ENCODE measurements at places on chromosomes 6 and 20.

GRCh38 chr6:128493877-128494276 is 26.5 kb downstream of the PTPRK start:
- no peak for DNase-seq

GRCh38 chr6:137699031-137699683 is 167.9 kb upstream of the TNFAIP3 start:
- DNase-seq: peak; percentile 43

DNA sequence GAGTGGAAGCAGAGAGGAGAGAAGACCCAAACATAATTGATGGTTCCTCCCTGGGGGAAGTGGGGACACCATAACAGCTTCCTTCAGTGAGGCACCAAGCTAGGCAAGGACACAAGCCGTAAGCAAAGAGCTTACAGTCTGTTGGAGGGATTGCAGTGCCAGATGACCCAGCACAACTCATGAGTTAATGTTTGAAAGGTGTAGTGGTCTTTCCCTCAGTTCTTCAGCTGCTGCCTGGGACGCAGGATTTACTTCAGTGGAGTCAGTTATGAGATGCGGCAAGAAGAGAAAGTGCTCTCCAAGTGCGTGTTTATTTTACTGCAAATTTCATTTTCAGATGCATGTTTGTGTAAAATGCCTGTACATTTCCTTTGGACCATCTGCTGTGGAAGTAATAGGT is 38.7 kb upstream of the SLC17A4 start:
- no peak for DNase-seq

GRCh38 chr6:152160346-152160745 is 352.9 kb downstream of the ESR1 start:
- DNase-seq: no peak

- DNase-seq: peak; percentile 7
These were observed at the start of gene PLA2G7 for GRCh38 chr6:46734867-46735719. Gene PLA2G7, minus strand, starts transcription at chr6:46735375. Its CDS starts 12,484 bp downstream, at chr6:46722891.

DNA sequence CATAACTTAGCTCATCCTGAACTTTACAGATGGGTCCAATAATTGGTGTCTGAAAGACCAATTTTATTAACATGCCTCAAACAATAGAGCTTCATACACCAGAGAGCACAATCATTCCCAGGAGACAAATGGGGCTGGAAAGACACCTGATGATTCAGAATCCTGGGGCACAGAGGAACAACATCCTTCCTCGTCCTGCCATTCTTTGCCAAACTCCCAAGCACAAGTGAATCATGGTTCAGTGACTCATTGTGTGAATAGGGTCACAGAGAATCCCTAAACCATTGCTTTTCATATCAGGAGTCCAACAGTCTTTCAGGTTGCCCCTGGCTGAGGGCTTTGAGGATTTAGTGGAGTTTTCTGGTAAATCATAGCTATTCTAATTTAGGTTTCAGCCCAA is 266.4 kb upstream of the BMP2 start:
- DNase-seq: peak; percentile 22

DNA sequence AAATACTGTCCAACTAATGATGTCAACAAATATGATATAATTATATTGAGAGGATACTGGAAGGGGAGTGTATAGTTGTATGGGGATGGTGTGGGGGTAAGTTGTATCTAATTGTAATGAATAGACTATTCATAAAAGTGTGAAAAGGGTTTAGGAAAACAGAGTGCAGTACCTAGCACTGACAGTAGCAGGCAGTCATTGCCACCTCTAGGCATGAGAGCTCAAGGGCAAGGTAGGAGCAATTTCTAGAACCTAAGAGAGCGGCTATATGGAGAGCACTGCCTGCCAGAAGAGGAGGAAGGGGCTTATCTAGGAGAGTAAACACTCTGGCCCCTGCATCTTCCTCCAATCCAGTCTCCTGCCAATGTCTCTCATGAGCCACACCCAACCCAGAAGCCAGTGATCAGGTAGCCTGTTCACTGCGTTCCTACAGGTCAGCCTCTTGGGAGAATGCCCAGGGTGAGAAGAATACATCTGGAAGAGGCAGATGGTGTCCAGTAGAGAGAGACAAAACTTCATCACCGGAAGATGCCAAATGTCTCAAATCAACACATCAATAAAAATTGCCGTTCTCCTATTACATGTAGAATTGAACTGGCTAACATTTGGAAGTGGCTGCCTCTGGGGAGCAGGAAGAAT is 200.0 kb downstream of the LY86 start:
- no peak for DNase-seq

DNA sequence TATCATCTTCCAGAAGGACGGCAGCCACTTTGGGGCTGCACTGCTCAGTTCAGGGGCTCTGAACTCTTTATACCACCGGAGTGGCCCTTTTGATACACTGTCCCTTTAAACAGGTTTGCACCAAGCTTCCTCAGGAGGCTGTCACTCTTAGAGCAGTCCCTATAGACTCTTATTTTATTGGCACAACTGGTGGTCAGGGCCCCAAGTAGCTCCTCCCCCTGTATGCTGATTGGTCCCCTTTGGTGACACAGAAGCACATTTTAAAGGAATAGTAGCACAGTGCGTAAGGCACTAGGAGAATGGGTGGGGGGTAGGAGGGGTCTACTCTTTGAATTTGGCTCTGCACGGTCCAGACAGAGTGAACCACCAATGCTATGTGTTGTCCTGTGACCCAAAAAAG is 122.6 kb upstream of the MLN start:
- DNase-seq: peak; percentile 15

DNA sequence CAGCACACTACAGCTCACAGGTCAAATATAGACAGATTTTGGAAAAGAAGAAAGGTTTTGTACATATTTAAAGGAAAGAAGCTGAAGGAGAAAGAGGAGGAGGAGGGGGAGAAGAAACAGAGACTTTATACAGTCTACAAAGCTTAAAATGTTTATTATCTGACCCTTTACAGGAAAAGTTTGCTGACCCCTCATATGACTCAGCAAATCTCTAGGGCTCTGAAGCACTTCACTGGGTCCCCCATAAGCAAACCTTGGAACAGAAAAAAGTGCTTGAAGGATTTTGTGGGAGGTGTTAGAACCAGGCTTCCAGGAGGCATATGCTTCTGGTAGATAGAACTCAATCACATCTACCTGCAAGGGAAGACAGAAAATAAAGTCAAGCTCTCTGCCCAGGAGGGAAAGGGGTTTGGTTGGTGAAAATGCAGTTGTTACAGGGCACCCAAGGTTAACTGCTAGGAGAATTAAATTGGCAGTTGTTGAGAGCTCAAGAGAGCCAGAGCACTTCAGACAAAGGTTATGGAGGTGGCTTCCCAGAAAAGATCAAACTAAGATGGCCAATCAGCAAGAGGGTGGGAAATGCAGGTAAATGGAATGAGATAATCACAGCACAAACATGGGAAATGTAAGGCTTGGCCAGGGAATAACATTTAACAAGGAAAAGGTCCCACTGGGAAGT is 207.4 kb upstream of the SGK1 start:
- DNase-seq: no peak

GRCh38 chr6:111794727-111795452 is 78.4 kb downstream of the FYN start:
- no peak for DNase-seq

DNA sequence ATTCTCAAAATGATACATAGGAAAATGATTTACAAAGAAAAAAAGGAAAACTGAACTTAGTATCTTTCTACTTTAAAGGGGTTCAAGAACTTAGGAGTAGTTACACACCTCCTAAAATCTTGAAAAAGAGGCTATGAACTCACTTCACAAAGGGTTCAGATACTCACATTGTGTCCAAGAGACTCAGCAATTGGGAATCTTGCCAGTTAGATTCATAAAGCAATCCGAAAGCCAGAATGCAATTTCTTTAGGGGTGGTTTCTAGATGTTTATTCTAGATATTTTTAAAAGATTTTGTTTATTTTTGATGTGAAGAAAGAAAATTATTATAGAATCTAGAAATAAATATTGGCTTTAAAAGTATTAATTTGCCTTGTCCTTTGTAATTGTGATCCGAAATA is 1.7 kb upstream of the MYB start:
- DNase-seq: no peak

GRCh38 chr20:44422083-44422482 is 53.6 kb upstream of the TTPAL start:
- peak; percentile 55 for DNase-seq

DNA sequence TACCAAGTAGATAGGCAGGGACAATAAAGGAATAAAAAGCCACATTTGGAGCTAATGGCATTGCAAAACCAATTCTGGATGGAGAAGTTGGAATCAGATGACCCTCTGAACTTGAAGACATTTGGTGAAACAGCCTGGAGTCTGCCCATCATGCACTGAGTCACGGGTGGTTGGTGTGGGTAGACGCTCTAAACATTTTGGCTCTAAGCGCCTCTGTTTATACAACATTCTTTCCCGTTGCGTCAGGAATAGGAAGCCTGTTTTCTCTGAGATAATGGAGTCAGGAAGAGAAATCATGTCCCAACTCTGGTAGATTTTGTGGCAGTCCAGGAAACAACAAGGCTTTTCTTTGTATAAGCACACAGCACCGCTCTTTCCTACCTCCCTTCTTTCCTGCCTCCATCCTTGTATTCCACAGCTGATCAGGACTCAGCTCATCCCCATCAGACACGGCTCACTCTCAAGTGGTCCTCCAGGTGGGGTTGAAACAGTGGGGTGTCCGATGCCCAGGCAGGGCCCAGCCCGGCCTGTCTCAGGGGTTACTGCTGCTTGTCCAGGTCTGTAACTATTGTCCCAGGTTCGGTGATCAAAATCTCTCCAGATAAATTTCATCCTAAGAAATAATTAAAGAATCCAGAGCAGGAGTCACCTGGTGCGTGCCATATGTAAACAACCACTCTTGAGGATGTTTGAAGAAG is 12.1 kb upstream of the RAMACL start:
- DNase-seq: peak; percentile 96

- DNase-seq: no peak
These were observed 20.3 kb upstream of the ABT1 start for GRCh38 chr6:26576407-26576843.

All from EL (cell line).